Activated naive CD8-positive, alpha-beta T cell treated with anti-CD3 and anti-CD28 coated beads for 36 hours (primary cell): ENCODE measurements at places on chromosomes 3 and 15. TPM values are rescaled to one million over a fixed set of nuclear protein-coding genes. Genes with fewer than 3 reads are reported as not detected.
A peak's percentile ranks its signal among the peaks of the same experiment; 100 is the strongest.

- no peak for DNase-seq
These were observed 251.5 kb downstream of the GABRG3 start for GRCh38 chr15:27222479-27222878.

Gene SLC24A5
- total RNA-seq = not detected

GRCh38 chr3:194714564-194714963, 28.9 kb downstream of the FAM43A start:
- DNase-seq = no peak

DNA sequence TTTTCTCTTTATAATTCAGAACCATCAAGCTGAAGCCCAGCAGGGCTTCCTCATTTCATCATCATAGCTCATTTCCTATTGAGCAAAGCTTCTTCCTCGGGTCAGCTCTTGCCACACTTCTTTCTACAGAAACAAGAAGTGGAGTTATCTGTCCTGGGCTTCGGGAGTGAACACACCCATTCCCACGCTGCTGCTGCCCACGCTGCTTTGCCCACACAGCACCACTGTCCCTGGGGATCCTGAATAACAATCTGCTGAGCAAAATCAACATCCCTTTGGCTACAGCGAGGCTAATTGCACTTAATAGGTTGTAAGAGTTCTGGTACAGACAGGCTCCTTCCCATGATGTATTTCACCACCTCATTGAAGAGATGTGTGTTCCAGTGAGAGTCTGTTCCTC, 23.7 kb downstream of the CEP19 start:
- DNase-seq = no peak

- no peak for DNase-seq
These were observed 77.4 kb downstream of the LSAMP start for GRCh38 chr3:116367761-116368395.

Gene ZMYND10
- 0.39 TPM for total RNA-seq

- peak; percentile 68 for DNase-seq
These were observed 141.4 kb downstream of the RBPMS2 start for GRCh38 chr15:64634027-64634426.

Gene GPR176
- 0.12 TPM for total RNA-seq

- no peak for DNase-seq
These were observed 16.7 kb downstream of the DNAJB11 start for GRCh38 chr3:186587183-186587582.

Gene CFAP100
- total RNA-seq = not detected

GRCh38 chr15:93803421-93804152, 427.8 kb upstream of the MCTP2 start:
- no peak for DNase-seq

GRCh38 chr15:89101302-89102193, 13.3 kb downstream of the ABHD2 start:
- no peak for DNase-seq
